NCI-H510A (cell line): ENCODE measurements at places on chromosomes 4 and X.

- no peak for DNase-seq
Observed at GRCh38 chr4:157700898-157701694, 471.7 kb downstream of the GASK1B start.

DNA sequence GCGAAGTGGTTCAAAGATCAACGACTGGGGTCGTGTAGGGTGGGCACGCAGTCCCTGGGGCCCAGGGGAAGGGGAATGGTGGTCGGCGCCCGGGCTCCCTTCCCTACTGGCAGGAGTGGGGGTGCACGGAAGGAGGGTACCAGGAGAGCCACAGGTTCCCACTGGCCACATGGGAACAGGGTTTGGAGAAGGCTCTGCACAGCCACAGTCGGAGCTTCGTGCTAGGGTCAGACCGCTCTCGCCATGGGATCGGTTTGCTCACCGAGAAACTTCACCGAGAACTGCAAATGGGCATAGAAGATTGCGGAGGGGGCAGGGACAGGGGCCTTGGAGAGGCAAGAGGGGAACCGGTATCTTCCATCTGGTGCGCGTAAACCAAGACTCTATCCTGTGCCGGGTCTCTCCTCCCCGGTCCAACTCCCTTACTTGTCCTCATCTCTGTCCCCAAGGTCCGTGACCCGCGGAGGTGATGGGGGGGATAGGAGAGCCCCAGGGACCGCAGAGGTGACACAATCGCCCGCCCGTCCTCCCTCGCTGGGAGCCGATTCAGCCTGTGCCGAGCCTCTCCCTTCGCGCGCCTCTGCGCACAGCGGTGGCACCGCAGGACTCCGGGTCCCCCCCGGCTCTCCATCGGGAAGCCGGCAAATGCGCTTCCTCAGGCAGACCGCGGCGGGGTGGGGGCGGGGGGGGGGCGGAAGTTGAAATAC lies 1.0 kb downstream of the SCD5 start:
- DNase-seq: no peak

GRCh38 chr4:162131256-162131655 lies 32.5 kb downstream of the FSTL5 start:
- no peak for DNase-seq

GRCh38 chr4:173273941-173274340 lies 60.2 kb downstream of the HMGB2 start:
- no peak for DNase-seq
